Hair follicular keratinocyte (primary cell): ENCODE measurements at places on chromosomes 6 and 20. TPM values are rescaled to one million over a fixed set of nuclear protein-coding genes. Genes with fewer than 3 reads are reported as not detected.

Gene AVP
- not detected in 2 replicates for total RNA-seq

Gene PKHD1
- total RNA-seq: not detected in 2 replicates

Gene LGSN
- not detected in 2 replicates for total RNA-seq

Gene SLC17A2
- not detected in 2 replicates for total RNA-seq

Gene LINC00237
- not detected in 2 replicates for total RNA-seq

Gene TCF21
- total RNA-seq: not detected in 2 replicates

Gene CLVS2
- not detected in 2 replicates for total RNA-seq

Gene PLEKHG1
- 0.84 and 3.7 TPM in 2 replicates for total RNA-seq

Gene AIF1
- total RNA-seq: not detected in 2 replicates

Gene ANKRD6
- 4.7 and 6.1 TPM in 2 replicates for total RNA-seq

Gene PRICKLE4
- total RNA-seq: 1.3 and 1.4 TPM in 2 replicates

Gene BTBD3
- 11.5 and 13.4 TPM in 2 replicates for total RNA-seq

Gene ANGPT4
- not detected in 2 replicates for total RNA-seq

Gene MYT1
- not detected in 2 replicates for total RNA-seq

Gene GRIK2
- not detected in 2 replicates for total RNA-seq

Gene RAD21L1
- not detected in 2 replicates for total RNA-seq

Gene TMEM244
- not detected in 2 replicates for total RNA-seq

Gene DZANK1
- total RNA-seq: 0.65 and 1.9 TPM in 2 replicates

Gene LRRC1
- 15.8 and 16.6 TPM in 2 replicates for total RNA-seq
